ENCODE measurements at places on chromosomes 6 and 20.

- DNase-seq, result no peak
Observed at GRCh38 chr6:133991096-133991593, 38.1 kb downstream of the TBPL1 start.

- no peak for DNase-seq
Observed at GRCh38 chr20:62708591-62709536, at the start of gene NTSR1. TSS of gene NTSR1 (plus strand) at chr20:62708836. CDS start at chr20:62709208, 372 bp downstream.

DNA sequence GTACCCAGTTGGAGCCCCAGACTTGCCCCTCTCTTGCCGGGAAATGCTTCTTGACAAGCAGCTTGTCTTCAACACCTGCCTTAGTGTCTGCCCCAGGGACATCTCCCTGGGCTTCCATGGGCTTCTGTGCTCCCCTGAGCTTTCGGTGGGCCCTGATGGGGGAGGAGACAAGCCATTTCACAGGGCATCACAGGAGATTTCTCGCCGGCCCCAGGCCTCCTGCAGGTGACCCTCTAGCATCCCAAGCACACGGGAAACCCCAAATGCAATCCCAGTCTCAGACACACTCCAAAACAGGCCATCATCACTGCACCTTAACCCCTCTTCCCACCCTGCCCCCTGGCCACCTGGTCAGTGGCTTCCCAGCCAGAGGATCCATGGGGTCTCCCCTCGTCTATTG, 74.5 kb downstream of the JPH2 start:
- no peak for DNase-seq

GRCh38 chr6:63305277-63305676, 14.5 kb downstream of the LGSN start:
- no peak for DNase-seq

DNA sequence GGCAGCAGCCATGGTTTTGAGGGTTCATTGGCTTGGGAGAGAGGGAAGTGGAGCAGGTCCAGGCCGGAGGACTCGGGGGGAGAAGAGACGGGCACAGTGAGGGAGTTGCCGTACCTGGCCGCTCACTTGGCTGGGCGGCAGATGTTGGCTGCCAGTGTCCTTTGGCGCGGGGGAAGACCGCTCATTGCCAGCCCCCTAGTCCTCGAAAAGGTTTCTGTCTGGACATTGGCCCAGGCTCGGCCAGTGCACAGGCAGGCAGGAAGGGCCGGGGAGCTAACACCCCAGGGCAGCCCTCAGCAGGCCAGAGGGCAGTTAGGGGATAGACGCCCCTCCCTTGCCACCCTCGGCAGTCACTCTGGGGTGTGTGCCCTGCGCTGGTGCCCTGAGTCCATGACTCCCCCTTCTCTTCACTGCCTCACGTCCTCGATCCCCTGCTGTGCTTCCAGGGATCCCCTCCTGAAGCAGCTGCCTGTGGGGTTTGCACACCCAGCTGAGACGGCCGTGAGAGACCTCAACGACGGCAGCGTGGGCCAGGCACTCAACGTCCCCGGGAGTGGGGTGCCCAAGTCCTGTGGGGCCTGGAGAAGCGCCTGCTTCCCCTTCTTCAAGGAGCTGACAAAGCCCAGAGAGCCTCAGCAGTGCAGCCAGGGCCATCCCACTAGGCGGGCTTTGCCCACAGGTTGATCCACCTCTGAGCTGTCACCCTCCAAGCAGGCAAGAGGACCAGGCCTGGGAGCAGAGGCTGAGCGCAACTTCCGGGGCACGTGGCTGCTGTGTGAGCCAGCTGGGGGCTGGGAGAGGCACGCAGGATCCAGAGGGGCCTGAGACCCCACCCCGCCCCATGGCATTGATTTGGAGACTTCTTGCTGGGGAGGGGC, 20.4 kb downstream of the RBM38 start:
- no peak for DNase-seq

DNA sequence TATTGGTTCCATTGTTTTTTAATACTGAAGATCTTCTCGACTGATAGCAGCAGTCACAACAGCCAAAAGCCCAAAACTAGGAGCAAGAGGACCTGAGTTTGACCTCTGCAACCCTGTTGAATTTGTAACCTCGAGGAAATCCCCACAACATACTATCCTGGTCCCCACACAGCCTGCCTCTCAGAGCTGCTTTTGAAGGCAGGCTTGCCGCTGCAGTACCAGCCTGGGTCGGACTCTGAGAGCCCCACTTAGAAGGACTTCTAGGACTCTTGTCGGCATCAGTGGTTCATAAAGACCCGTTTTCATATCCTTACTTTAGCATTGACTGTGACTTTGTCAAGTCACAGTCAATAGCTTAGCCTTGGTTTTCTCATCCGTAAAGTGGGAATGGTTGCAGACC, 49.3 kb downstream of the EBF4 start:
- DNase-seq, result no peak

All from keratinocyte (primary cell).